Aorta (tissue), 5 donors: ENCODE measurements at places on chromosomes 6 and 20. TPM values are rescaled to one million over a fixed set of nuclear protein-coding genes. Genes with fewer than 3 reads are reported as not detected.

SAMD3 gene
- polyA plus RNA-seq: not detected

LAMA5 gene
- 345 TPM for polyA plus RNA-seq

SLC29A1 gene
- 38.3 TPM for polyA plus RNA-seq

PRND gene
- polyA plus RNA-seq: not detected

ASXL1 gene
- polyA plus RNA-seq: 51.7 TPM
